ENCODE measurements at places on chromosomes 12 and 14. TPM values are rescaled to one million over a fixed set of nuclear protein-coding genes. Genes with fewer than 3 reads are reported as not detected.

DNA sequence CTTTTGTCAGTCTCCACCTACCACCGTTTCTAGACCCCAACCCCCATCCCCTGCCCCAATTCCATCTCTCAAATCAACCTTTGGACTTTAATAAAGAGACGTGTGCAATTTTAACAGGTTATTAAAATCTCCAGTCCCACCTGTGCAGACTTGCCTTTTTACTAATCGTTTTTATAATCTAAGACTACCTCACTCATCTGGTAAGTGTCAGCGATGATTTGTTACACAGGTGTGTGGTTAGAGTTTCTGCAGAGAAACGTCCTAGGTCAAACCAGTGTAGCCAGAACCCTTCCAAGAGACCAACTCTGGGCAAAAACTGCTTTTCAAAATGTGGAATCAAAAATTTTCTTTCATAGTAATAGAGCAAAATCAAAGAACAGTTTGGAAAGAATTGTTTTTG lies 60.4 kb upstream of the PELI2 start:
- no peaks in the 10 kb centered on the region for H3K36me3 ChIP-seq
- no peak overlapping the region for H3K27ac ChIP-seq
- peaks cover 5% of the 10 kb centered on the region for H3K27me3 ChIP-seq
- no peaks in the 10 kb centered on the region for H3K4me1 ChIP-seq
- no peak for DNase-seq
- no peak overlapping the region for H3K4me3 ChIP-seq

DNA sequence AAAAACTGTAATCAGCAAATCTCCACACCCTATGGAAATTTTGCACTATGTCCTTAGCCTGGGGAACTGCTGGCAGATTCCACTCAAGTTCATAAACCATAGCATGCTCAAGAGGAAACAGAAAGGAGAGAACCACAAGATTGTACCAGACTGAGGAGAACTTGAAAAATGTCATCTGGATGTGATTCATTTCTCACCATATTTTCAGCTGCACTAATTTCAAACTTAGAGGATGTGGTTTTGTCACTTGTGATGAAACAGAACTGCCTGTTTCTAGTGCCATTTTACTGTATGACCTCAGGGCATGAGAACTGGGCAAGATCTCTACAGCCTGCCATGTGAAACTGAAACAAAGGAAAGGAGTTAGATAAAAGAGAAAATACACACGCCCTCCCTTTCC lies 1493.1 kb upstream of the FLRT2 start:
- H3K4me1 ChIP-seq = no peaks in the 10 kb centered on the region
- no peak overlapping the region for H3K4me3 ChIP-seq
- H3K27me3 ChIP-seq = no peaks in the 10 kb centered on the region
- no peak overlapping the region for H3K27ac ChIP-seq
- DNase-seq = no peak
- no peaks in the 10 kb centered on the region for H3K36me3 ChIP-seq

DNA sequence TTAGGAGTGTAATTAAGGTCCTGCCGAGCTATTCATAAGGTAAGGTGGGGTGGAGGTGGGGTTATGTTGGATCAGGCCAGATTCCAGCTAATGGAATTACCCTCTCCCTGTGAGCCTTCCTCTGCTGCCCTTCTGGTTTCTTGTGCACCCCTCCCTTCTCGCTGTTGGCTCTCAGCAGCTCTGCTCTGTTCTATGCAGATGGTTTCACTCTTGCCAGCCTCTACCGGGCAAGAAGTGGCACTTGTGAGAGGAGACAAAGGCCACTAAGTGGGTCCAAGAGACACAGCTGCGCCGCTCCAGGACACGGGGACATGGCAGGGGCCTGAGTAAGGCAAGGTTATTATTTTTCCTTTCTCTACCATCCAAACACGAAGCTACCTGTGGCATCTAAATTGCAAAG lies 334.4 kb downstream of the EMP1 start:
- DNase-seq = no peak
- H3K36me3 ChIP-seq = no peaks in the 10 kb centered on the region
- no peak overlapping the region for H3K27ac ChIP-seq
- no peaks in the 10 kb centered on the region for H3K4me1 ChIP-seq

DNA sequence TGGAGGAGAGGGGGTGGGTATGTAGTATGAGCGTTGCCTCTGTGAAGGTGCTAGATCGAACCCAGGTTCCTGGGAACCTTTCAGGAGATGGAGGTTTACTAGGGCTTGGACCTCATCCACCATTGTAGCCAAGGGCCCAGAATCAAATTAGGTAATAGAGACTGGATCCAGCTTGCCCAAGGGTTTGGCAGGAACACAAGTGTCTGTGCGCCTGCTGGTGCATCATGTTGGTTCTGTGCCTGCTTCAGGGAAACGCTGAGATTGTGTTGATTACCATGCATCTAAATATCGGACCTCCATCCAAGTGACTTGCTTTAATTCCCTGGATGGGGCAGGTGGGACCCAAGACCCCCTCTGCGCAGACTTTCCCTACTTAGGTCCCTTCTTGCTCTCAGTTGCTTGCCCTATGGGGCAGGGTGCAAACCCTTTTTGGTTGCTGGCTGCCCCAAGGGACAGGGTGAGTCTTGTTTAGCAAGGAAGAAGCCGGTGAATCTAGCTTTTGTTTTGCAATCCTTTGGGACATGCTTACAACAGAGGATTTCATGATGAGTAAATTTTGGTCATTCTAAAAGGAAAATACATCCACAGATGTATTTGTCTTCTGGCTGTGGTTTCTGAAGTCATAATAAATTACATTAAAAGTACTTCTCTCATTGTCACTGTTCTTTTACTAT lies 189.8 kb upstream of the PRICKLE1 start:
- no peaks in the 10 kb centered on the region for H3K27me3 ChIP-seq
- no peaks in the 10 kb centered on the region for H3K36me3 ChIP-seq
- DNase-seq = no peak
- no peak overlapping the region for H3K4me3 ChIP-seq

NEUROD4 gene
- total RNA-seq = not detected

- DNase-seq = no peak
- H3K4me1 ChIP-seq = peaks cover 22% of the 10 kb centered on the region
- no peak overlapping the region for H3K27ac ChIP-seq
- no peaks in the 10 kb centered on the region for H3K27me3 ChIP-seq
Observed at GRCh38 chr14:104872469-104873341, 7.6 kb downstream of the CEP170B start.

DNA sequence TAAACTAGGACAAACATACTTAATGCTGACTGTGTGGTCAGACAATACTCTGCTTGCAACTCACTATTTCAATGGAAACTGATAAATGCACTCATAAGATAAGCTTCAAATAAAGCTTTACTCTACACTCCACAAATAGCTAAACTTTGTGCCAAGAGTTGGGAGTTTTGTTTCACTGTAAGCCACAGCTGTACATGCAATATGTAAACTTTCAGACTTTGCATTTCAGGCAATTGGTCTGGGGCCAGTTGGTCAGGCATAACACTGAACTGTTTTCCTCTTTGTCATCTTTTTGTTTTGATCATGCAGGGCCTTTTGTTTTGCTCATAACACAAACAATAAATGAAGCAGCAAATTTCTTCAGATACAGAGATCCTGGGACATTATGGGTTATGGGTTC lies 426.2 kb downstream of the IPO8 start:
- no peak for DNase-seq
- H3K27me3 ChIP-seq = no peaks in the 10 kb centered on the region
- no peak overlapping the region for H3K27ac ChIP-seq
- H3K4me3 ChIP-seq = no peak overlapping the region
- H3K4me1 ChIP-seq = no peaks in the 10 kb centered on the region

HCAR3 gene
- 0.50 TPM for total RNA-seq

DNA sequence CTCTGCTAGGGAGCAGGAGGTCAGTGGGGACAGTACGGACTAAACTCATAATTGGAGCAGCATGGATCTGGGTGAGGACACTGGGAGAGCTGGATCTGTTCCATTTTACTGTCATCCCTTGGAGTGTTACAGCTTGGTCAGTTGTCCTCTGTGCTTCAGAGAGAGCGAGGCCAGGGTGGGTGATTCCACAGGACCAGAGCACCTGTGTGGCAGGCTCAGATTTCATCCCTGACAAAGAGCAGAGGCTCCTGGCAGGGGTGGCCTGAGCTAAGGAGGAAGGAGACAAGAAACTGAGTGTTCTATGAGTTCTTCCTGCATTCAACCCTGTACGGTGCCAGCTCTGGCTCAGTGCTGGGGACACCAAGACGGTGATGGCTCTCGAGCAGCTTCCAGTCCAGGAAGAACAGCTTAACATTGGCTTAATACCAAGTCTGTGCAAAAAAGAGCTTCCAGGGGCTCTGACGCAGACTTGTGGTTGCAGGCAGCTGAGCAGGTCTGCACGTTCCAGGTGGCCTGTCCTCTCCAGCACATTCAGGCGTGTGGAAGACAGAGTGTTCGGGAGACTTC lies 8.4 kb upstream of the PGF start:
- no peaks in the 10 kb centered on the region for H3K27me3 ChIP-seq
- H3K36me3 ChIP-seq = no peaks in the 10 kb centered on the region
- peaks cover 26% of the 10 kb centered on the region for H3K4me1 ChIP-seq
- DNase-seq = no peak
- H3K4me3 ChIP-seq = no peak overlapping the region

ATG14 gene
- total RNA-seq = 13.6 TPM

DNA sequence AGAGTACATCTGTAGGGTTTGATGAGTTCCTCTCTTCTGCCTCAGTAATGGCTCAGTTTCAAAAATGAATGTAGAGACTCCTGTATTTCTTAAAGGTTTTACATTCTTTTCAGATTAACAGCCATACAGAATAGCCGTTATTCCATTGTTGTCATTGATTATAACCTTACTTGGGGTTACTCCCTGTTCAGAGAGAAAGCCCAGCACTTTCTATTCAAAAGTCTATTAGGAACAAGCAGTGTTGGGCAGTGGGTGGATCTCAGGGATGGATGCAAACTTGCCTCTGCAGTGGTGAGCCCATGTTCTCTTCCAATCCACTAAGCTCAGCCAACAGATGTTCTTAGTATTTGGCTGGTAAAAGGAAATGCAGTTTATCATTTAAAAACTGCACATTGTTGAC lies 342.6 kb upstream of the E2F7 start:
- no peak overlapping the region for H3K27ac ChIP-seq
- no peak for DNase-seq
- H3K4me1 ChIP-seq = no peaks in the 10 kb centered on the region

DNA sequence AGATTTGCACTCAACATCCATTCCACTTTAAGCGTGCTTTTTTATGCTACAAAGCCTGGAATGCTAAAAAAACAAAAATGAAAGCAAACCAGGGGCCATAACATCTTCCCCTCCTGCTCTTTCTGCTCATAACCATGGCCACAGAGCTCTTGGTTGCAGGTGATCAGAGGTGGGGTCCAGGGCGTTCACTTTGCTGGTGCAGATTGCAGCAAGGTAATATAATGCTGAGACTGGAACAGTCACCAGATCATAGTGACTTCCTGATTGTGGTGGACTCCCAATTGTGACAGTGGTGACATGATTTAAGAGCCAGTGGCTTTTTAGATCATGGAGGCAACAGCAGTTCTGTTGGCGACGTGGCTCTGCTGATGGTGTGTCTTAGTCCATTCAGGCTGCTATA lies 115.0 kb upstream of the CPM start:
- no peaks in the 10 kb centered on the region for H3K4me1 ChIP-seq
- DNase-seq = no peak
- no peaks in the 10 kb centered on the region for H3K36me3 ChIP-seq
- no peaks in the 10 kb centered on the region for H3K27me3 ChIP-seq

GRCh38 chr12:20319366-20319765 lies 49.0 kb upstream of the PDE3A start:
- H3K4me3 ChIP-seq = no peak overlapping the region
- H3K27ac ChIP-seq = no peak overlapping the region
- no peak for DNase-seq

SOS2 gene
- 51.1 TPM for total RNA-seq

DNA sequence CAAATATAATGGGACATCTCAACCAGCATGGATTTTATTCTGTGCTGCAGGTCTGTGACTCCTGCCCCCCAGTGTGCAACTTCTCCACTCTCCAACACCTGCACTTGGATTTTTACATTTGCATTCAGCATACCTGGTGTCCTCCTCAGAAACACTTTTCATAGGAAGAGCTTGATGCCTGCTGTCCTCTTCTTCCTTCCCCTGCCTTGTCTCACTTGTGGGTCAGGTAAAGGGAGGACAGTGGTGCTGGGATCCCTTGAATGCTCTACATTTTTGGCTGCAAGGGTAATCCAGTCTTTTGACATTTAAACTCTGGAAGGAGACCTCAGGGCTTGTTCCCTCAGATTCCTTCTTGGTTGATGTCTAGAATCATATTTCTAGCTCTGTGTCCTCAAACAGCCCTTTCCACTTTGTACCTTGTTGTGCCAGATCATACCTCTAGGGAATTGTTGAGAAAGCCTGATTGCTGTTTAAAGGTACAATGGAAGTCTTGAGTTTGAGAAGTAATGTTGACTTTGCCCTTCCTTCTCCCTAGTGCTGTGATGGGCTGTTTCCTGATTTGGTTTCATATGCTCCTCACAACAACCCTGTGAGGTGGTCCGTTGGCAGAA lies 12.6 kb downstream of the UBE3B start:
- no peaks in the 10 kb centered on the region for H3K27me3 ChIP-seq
- no peak for DNase-seq
- H3K4me3 ChIP-seq = no peak overlapping the region

DNA sequence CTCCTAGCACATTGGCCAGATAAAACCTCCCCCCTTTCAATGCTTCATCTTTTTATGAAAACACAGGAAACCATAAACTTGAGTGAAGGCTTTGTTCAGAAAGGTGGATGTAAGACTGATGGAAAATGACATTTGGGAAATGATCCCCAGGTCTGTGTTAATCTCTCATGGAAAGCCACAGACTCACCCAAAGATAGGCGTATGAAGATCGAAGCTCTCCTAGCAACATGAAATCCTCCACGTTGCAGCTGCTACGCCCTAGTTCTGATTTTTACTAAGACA lies 63.4 kb upstream of the PTGR2 start:
- no peaks in the 10 kb centered on the region for H3K36me3 ChIP-seq
- peak overlapping the region; percentile 84 for H3K4me3 ChIP-seq
- peak overlapping the region; percentile 99 for H3K27ac ChIP-seq

DNA sequence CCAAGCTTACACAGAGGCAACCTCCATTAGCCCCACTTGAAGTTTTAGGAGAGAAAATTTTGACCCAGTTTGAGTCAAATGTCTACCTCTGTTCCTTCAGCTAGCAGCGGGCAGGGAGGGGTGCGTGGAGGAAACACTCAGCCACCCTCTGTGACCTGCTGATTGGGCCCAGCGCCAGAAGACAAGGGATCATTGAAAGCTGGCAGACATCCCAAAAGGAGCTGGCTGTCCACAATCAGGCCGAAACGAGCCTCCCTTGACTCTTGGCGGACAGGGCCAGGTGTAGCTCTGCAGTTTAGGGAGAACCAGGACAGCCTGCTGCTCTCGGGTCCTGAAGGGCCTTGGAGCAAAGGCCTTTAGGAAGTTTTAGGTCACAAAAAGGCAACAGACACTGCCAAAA lies 41.3 kb downstream of the CD9 start:
- H3K4me1 ChIP-seq = peaks cover 14% of the 10 kb centered on the region
- peak overlapping the region; percentile 34 for H3K27ac ChIP-seq

PRICKLE1 gene
- 24.9 TPM for total RNA-seq

KITLG gene
- total RNA-seq = 98.4 TPM

- no peaks in the 10 kb centered on the region for H3K27me3 ChIP-seq
- peak overlapping the region; percentile 94 for H3K27ac ChIP-seq
- DNase-seq = no peak
- H3K4me1 ChIP-seq = peaks cover 54% of the 10 kb centered on the region
- H3K36me3 ChIP-seq = no peaks in the 10 kb centered on the region
- no peak overlapping the region for H3K4me3 ChIP-seq
Observed at GRCh38 chr12:11801643-11802042, 152.2 kb downstream of the ETV6 start.

BMP4 gene
- total RNA-seq = 16.2 TPM

All from esophagus muscularis mucosa (tissue), 4 donors.